Naive thymus-derived CD4-positive, alpha-beta T cell (primary cell): ENCODE measurements at places on chromosomes 7 and 10.

DNA sequence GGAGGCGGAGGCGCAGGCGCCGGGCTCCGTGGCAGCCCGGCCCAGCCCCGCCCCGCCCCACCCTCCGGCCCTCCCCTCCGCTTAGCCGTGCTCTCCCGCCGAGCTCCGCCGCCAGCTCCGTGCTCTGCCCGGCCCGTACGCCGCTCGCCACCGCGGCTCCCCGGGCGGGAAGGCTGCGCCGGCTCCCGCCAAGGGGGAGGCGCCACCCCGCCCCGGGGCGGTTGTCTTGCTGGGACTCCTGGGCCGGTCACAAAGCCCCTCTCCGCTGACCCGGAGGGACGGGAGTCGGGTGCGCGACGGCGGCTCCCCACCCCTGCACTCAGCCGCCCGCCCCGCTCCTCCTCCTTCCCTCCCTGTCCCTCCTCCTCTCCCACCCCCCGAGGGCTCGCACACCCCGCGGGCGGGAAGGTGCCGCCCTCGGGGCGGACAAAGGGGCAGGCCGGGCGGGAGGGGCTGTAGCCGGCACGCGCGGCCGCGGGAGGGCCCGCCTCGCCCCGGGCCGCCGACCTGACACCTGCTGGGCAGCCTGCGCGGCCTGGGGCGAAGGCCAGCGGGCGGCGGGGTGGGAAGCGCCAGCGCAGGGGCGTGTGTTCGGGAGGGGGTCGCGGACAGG is 11.5 kb upstream of the SP8 start:
- H3K36me3 ChIP-seq = no peaks in the 10 kb centered on the region
- no peak overlapping the region for H3K4me3 ChIP-seq
- peaks cover 39% of the 10 kb centered on the region for H3K27me3 ChIP-seq
- DNase-seq = no peak
- H3K4me1 ChIP-seq = peaks cover 13% of the 10 kb centered on the region

DNA sequence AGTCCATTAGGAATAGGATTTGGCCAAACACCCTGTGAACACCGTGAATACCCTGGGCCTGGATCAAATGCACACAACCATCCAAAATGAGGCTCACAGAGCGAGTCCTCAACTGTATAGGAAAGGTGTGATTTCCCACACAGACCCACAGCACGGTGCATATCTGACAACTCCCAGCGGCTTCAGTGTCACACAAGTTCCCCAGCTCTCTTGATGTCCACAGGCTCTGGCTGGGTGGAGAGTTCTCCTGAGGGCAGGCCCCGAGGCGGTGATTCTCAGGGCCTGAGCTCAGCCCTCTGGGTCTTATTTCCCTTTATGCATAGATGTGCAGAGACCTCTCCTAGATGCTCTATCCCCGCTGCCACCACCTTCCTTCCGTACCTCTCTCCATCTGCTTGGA is 64.1 kb downstream of the SH3PXD2A start:
- H3K27me3 ChIP-seq = no peaks in the 10 kb centered on the region
- H3K4me1 ChIP-seq = peaks cover 7% of the 10 kb centered on the region
- no peak for DNase-seq
- no peaks in the 10 kb centered on the region for H3K36me3 ChIP-seq
- no peak overlapping the region for H3K4me3 ChIP-seq
- no peak overlapping the region for H3K27ac ChIP-seq

GRCh38 chr7:11587048-11587447 is 244.9 kb downstream of the THSD7A start:
- H3K4me1 ChIP-seq = no peaks in the 10 kb centered on the region
- DNase-seq = no peak
- no peak overlapping the region for H3K27ac ChIP-seq

DNA sequence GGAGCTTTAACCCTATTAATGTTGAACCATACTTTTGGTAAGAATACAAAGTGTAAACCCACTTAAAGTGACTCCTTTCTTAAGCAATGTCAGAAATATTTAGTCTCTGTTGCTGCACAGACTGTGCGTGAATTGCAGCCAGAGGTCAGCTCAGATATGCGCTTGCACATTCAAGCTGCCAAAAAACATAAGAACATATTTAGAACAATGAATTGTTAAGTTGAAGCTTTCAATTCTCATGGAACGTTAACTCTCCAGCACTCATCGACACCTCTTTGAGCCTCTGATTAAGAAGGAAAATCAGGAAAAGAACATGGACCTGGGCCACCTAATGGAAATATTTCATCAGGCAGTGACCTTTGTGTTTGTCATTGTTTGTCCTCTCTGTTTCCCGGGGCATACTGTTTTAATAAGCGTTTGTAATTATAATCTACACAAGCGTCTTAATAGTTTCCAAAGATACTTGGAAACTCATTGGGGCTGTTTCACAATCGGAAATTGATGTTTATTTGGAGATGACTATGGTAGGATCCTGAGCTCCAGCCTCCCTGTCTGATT is 193.0 kb upstream of the CELF2 start:
- no peaks in the 10 kb centered on the region for H3K27me3 ChIP-seq
- no peaks in the 10 kb centered on the region for H3K4me1 ChIP-seq
- DNase-seq = no peak
- no peak overlapping the region for H3K4me3 ChIP-seq
- no peak overlapping the region for H3K27ac ChIP-seq

- no peak overlapping the region for H3K4me3 ChIP-seq
- no peaks in the 10 kb centered on the region for H3K4me1 ChIP-seq
- H3K27ac ChIP-seq = no peak overlapping the region
- no peak for DNase-seq
- H3K36me3 ChIP-seq = no peaks in the 10 kb centered on the region
These were observed 79.8 kb upstream of the IFRD1 start for GRCh38 chr7:112370436-112370835.

GRCh38 chr7:35019179-35019729 is 18.0 kb downstream of the DPY19L1 start:
- H3K36me3 ChIP-seq = no peaks in the 10 kb centered on the region
- no peak overlapping the region for H3K4me3 ChIP-seq
- no peak for DNase-seq
- no peaks in the 10 kb centered on the region for H3K4me1 ChIP-seq
- H3K27me3 ChIP-seq = no peaks in the 10 kb centered on the region

GRCh38 chr7:71184136-71184535 is 52.2 kb downstream of the GALNT17 start:
- H3K27ac ChIP-seq = no peak overlapping the region
- no peak overlapping the region for H3K4me3 ChIP-seq

DNA sequence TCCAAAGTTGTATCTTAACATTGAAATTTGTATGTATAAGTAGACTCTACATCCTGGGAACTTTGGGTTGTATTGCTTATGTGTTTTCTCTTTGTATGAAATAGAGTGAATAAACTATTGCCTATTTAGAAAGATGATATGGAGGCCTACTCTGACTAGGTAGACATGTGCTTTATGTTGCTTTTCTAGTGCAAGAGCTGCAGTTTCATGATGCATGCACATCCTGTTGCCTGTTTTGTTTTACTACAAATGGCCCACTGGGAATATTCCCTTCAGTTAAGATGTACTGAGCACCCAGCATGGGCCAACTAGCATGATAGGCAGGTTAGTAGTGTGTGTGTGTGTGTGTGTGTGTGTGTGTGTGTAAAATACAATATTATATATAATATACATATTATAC is 282.1 kb upstream of the LRGUK start:
- H3K4me1 ChIP-seq = no peaks in the 10 kb centered on the region
- DNase-seq = no peak
- H3K36me3 ChIP-seq = no peaks in the 10 kb centered on the region
- no peaks in the 10 kb centered on the region for H3K27me3 ChIP-seq
- H3K27ac ChIP-seq = no peak overlapping the region

- no peaks in the 10 kb centered on the region for H3K27me3 ChIP-seq
- H3K4me3 ChIP-seq = no peak overlapping the region
- H3K4me1 ChIP-seq = no peaks in the 10 kb centered on the region
- H3K27ac ChIP-seq = no peak overlapping the region
These were observed 18.1 kb upstream of the LIPK start for GRCh38 chr10:88687853-88688467.

- no peak overlapping the region for H3K27ac ChIP-seq
- H3K4me1 ChIP-seq = no peaks in the 10 kb centered on the region
- no peaks in the 10 kb centered on the region for H3K27me3 ChIP-seq
- DNase-seq = no peak
- no peaks in the 10 kb centered on the region for H3K36me3 ChIP-seq
These were observed 32.9 kb upstream of the JCAD start for GRCh38 chr10:30092151-30092790.

DNA sequence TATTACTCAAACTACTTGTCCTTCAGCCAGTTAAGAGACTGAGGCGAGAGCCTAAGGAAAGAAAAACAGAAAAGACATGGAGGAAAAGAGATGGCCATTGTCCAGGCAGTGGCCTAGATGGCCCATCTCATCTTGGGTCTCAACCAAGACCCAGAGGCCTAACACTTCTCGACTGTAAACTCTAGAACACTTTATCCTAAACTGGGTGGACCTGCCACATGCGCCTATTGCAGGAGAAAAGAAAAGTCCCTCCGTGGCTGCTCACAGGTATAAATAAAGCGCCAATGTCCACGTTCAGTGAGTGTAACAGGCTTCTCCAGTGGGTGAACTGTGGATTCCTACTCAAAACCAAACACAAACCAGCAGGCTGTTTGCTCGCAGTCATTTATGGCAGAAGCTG is 92.7 kb upstream of the DDC start:
- no peak for DNase-seq
- H3K27ac ChIP-seq = no peak overlapping the region
- peaks cover 31% of the 10 kb centered on the region for H3K4me1 ChIP-seq

- H3K4me3 ChIP-seq = no peak overlapping the region
- H3K36me3 ChIP-seq = no peaks in the 10 kb centered on the region
- H3K27ac ChIP-seq = no peak overlapping the region
- H3K27me3 ChIP-seq = no peaks in the 10 kb centered on the region
- peaks cover 18% of the 10 kb centered on the region for H3K4me1 ChIP-seq
- DNase-seq = no peak
These were observed 31.0 kb downstream of the GLRX3 start for GRCh38 chr10:130167193-130167592.

GRCh38 chr7:108650467-108650866 is 80.8 kb downstream of the DNAJB9 start:
- H3K4me1 ChIP-seq = no peaks in the 10 kb centered on the region
- H3K27ac ChIP-seq = no peak overlapping the region
- H3K36me3 ChIP-seq = no peaks in the 10 kb centered on the region

DNA sequence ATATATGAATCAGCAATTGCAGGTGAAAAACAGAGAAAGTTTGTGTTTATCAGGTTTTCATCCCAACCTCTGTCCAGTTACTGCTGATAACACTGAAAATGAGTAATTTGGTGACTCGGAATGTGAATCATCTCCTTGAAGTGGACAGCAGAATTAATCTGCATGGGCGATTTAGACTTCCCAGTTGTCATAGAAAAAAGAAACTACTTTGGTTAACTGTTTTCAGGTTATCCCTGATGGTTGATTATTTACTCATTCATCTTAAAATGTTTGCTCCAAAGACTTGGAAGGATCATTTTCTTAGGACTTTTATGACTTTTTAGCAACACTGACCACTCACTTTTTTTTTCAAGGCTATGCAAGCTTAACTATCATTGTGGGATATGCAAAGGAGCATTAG is 504.1 kb upstream of the ANKRD30A start:
- no peak overlapping the region for H3K4me3 ChIP-seq
- H3K27ac ChIP-seq = no peak overlapping the region
- no peaks in the 10 kb centered on the region for H3K36me3 ChIP-seq
- DNase-seq = no peak

- no peak for DNase-seq
- no peaks in the 10 kb centered on the region for H3K36me3 ChIP-seq
- no peak overlapping the region for H3K27ac ChIP-seq
These were observed 84.1 kb upstream of the DLX6 start for GRCh38 chr7:96921231-96921630.

DNA sequence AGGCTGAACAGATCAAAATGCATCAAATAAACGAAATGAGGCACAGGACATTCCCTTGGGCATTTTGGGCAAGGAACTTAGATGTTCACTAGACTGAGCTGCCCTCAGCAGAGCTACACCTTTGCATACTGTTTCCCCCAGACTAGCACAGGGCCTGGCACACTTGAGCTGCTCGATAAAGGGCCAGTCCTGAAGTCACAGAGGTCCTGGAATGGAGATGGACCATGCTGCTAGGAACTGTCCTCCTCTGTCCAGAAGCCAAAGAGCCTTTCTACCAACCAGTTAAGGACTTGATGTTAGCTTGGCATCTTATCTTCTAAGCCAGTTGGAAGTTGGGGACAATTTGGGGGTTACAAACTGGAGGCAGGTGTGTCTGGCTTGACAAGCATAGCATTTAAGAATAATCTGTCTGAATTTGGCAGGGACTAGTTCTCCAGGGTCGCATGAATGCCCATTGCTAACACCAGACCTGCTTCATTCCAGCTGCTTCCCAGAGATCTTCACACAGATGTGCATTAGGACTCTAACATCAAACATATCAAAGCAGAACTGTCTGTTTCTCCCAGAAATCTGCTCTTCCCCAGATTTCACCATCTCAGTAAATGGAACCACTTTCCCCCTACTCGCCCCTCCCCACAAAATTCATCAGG is 152.2 kb upstream of the PDE1C start:
- no peak overlapping the region for H3K27ac ChIP-seq
- H3K4me1 ChIP-seq = no peaks in the 10 kb centered on the region
- no peaks in the 10 kb centered on the region for H3K27me3 ChIP-seq
- H3K4me3 ChIP-seq = no peak overlapping the region
- no peaks in the 10 kb centered on the region for H3K36me3 ChIP-seq
- DNase-seq = no peak

GRCh38 chr10:85946713-85947326 is 419.8 kb downstream of the GRID1 start:
- no peaks in the 10 kb centered on the region for H3K36me3 ChIP-seq
- H3K4me3 ChIP-seq = no peak overlapping the region
- H3K27ac ChIP-seq = no peak overlapping the region
- DNase-seq = no peak
- no peaks in the 10 kb centered on the region for H3K4me1 ChIP-seq

DNA sequence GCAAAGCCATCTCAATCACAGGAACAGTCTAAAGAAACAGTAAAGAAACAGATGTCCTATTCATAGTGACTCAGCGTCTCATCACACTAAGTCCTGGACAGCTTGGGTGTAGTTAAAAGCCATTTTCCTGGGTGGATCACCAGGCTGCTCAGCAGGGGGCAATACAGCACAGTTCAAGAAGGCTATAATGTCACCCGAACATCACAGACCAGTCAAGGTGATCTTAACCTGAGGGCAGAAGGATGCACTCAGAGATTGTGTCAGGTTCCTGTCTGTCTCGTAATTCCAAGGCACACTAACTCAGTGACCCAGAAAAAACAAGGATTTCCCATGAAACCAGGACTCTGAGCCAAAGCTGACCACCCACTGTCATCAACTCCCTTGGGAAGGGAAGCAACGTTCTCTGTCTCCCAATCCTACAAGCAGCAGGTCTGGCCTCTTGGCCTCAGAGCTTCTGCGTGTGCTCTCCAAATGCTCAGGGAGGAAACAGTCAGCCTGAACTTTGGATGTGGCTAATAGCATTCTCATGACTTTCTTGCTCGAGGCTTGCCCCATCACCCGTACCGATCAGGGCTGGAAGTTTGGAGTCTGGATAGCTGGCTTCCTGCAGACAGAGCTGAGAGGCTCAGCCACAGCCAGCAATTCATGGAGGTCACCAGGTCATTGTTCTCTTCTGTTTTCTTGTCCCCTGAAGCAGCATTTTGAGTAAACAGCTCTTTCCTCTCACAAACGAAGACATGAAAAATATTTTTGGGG is 90.4 kb upstream of the FAM171A1 start:
- no peaks in the 10 kb centered on the region for H3K4me1 ChIP-seq
- H3K27ac ChIP-seq = no peak overlapping the region
- H3K4me3 ChIP-seq = no peak overlapping the region
- no peaks in the 10 kb centered on the region for H3K36me3 ChIP-seq
- H3K27me3 ChIP-seq = no peaks in the 10 kb centered on the region

GRCh38 chr7:85041605-85042216 is 145.1 kb downstream of the SEMA3D start:
- no peaks in the 10 kb centered on the region for H3K4me1 ChIP-seq
- H3K36me3 ChIP-seq = no peaks in the 10 kb centered on the region
- H3K27ac ChIP-seq = no peak overlapping the region
- no peak for DNase-seq
- H3K4me3 ChIP-seq = no peak overlapping the region
